ENCODE measurements at places on chromosomes 5 and 9. TPM values are rescaled to one million over a fixed set of nuclear protein-coding genes. Genes with fewer than 3 reads are reported as not detected.

HEMGN gene
- 0.24 TPM for total RNA-seq

SPATA31A3 gene
- not detected for total RNA-seq

FLT4 gene
- total RNA-seq: 0.86 TPM

PTGS1 gene
- total RNA-seq: 0.54 TPM

DNA sequence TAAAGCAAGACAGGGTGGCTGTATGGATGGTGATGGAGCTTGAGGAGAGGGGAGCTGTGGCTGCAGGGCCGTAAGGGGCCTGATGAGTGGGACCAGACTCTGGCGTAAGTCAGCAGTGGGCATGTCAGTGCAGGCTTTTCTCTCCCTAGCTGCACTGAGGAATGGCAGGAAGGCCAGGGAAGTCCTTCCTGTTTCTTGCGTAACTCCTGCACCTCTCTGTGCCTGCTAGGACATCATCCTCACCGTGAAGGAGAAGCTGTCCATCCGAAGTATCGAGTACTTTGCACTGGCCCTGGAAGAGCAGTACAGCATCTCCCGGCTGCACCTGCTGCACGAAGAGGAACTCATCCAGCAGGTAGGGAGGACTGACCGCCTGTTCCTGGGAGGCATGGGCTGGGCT is 24.1 kb upstream of the TRMT10B start:
- H3K36me3 ChIP-seq: no peaks in the 10 kb centered on the region
- H3K4me3 ChIP-seq: no peak overlapping the region
- no peaks in the 10 kb centered on the region for H3K4me1 ChIP-seq
- peaks cover 14% of the 10 kb centered on the region for H3K27me3 ChIP-seq
- no peak overlapping the region for H3K27ac ChIP-seq

GRCh38 chr9:6779417-6780241 is 21.9 kb downstream of the KDM4C start:
- H3K27me3 ChIP-seq: no peaks in the 10 kb centered on the region
- H3K36me3 ChIP-seq: peaks cover 10% of the 10 kb centered on the region
- H3K27ac ChIP-seq: no peak overlapping the region
- DNase-seq: no peak
- H3K4me1 ChIP-seq: peaks cover 42% of the 10 kb centered on the region

DNA sequence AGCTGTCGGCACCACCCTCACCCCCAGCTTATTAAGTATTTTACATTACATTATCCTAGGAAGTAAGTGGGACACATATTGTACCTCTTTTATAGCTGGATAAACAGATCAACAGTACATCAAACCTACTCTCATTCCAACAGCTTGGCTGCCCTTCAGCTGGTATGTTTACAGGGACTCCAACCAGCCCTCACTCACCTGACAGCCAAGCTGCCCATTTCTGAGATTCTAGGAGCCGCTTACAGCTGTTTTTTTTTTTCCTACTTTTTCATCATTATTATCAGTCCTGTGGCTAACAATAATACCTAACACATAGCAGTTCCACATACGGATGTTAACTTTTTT is 13.4 kb upstream of the CREBRF start:
- no peak overlapping the region for H3K27ac ChIP-seq
- H3K27me3 ChIP-seq: no peaks in the 10 kb centered on the region
- DNase-seq: no peak
- peaks cover 13% of the 10 kb centered on the region for H3K4me1 ChIP-seq

GRCh38 chr5:41966401-41967105 is 41.5 kb downstream of the FBXO4 start:
- no peak for DNase-seq
- H3K36me3 ChIP-seq: no peaks in the 10 kb centered on the region
- no peak overlapping the region for H3K27ac ChIP-seq
- H3K4me3 ChIP-seq: no peak overlapping the region
- no peaks in the 10 kb centered on the region for H3K4me1 ChIP-seq

GRCh38 chr5:173090639-173091038 is 34.5 kb downstream of the CREBRF start:
- H3K4me3 ChIP-seq: no peak overlapping the region
- H3K4me1 ChIP-seq: no peaks in the 10 kb centered on the region
- H3K36me3 ChIP-seq: peaks cover 12% of the 10 kb centered on the region
- no peak overlapping the region for H3K27ac ChIP-seq
- no peaks in the 10 kb centered on the region for H3K27me3 ChIP-seq

DNA sequence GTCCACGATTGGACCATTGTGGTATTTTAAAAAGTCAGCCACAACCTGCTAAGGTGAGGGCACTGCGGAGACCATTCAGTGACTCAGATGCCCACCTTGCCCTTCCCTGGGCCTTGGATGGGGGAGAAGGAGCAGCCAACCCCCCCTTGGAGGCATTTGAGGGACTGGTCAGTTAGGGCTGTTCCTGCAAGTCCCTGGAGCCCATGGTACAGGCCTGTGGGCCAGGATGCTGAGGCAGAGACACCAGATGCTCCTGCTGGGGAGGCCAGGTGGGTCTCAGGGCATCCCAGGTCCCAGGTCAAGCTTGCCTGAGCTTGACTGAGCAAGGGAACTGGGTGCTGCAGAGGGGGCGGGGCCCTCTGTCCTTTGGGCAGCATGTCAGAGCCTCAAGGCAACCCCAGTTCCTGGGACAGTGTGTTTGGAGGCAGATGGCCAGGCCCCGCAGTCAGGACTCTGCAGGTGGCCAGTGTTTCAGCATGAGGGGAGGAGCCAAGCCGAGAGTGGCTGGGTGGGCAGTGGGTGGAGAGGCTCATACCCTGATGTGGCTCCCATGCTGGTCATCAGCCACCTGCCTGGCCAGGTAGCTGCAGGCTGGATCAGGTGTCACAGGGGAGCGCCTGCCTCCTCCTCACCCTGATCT is 27.5 kb downstream of the SLC6A3 start:
- no peak overlapping the region for H3K27ac ChIP-seq
- DNase-seq: no peak
- no peaks in the 10 kb centered on the region for H3K36me3 ChIP-seq
